ENCODE measurements at places on chromosomes 5 and 9.

- no peak for DNase-seq
Measured at GRCh38 chr9:120755044-120755443, 38.2 kb downstream of the FBXW2 start.

DNA sequence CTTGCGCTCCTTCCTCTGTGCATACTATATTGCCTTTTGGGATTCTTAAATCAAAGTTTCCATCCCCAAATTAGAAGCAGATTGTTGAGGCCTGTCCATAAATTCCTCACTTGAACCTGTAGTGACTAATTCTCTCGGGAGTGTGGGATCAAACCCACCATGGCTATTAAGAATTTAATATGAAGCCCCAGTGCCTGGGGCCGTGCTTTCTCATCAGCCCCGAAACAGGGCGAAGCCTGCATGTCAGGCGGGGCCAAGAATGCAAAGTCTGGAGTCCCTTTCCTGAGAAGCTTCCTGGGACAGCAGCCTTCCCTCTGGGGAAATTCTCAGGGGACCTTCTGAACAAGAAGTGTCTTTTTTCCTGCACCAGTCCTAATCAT, 29.3 kb upstream of the FAT2 start:
- no peak for DNase-seq

- DNase-seq, result no peak
Measured at GRCh38 chr5:96901384-96901783, 25.1 kb downstream of the ERAP2 start.

DNA sequence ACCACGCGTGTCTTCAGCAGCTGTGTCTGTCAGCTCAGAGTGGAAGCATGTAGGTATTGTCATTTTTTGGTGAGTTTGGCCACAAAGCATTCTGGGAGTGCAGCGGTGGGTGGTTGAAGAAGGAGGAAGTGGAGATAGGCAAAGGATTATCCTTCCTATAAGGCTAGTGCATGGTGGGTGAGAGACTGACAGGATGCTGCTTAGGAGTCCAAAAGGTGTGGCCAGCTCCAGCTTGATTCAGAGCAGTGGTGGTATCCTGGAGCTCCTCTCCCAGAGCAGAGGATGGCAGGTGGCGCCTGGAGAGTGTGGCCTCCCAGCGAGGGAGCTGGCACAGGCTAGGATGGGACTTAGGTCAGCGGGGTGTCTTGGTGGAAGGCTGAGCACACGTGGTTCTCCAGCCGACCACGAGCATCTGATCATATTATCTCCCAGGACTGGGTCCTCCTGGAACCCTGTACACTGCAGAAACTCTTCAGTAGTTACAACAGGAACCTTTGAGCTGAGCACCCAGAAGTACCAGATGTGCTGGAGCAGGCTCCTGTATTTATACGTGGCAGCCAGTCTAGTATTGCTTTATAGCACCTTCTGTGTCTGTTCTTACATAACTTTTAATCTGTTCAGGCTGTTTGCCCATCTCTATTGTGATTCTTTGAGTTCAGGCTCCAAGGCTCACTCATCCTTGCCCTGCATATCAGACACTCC, 29.6 kb downstream of the MAML1 start:
- DNase-seq, result no peak

DNA sequence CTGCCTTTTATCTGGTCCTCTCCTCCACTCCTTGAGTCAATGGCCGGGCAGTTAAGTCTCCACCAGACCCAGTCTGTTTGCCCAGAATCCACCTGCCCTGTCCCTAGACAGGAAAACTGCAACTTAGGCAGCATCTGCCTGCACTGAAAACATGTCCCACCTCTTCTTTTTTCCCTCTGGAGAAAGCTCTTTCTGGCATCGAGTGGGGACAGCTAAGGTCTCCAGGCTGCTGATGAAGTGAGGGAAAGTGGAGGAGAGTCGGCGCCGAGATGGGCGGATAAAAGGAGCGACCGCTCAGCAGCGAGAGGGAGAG, 243 bp upstream of the SHISAL2B start:
- DNase-seq, result no peak

All from stimulated activated CD8-positive, alpha-beta memory T cell treated with anti-CD3 and anti-CD28 coated beads, Interleukin-15, amount 100 ng/mL, for 1 hour (primary cell).